Stimulated activated CD4-positive, alpha-beta T cell treated with anti-CD3 and anti-CD28 coated beads, Interleukin-15, amount 100 ng/mL, for 1 hour (primary cell): ENCODE measurements at places on chromosomes 3 and 15.
A peak's percentile ranks its signal among the peaks of the same experiment; 100 is the strongest.

- DNase-seq, result no peak
Measured at GRCh38 chr15:69410248-69410874, 3.8 kb upstream of the KIF23 start.

DNA sequence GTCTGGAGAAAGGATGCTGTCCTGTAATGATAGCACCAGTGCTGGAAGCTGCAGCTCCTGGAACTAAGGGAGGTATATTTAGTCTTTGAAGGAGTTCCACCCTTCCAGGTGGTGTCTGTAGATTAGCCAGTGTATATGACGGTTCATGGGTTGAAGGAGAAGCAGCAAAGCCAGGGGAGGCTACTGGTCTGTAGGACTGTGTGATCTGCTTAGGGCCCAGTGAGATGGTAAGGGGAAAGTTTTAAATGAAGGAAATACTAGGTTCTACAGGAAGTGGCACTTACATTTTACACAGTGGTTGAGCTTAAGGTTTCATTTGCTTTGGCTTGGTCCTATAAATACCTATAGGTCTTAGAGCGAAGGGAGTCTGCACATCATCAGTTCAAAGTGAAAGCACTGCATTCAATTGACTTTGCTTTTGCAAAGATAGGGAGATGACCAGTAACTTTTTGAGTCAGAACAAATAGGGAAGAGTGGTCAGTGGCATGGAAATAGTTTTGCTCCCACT, 5.6 kb downstream of the SLC25A38 start:
- DNase-seq, result no peak

- DNase-seq, result no peak
Measured at GRCh38 chr15:40932649-40933516, 3.7 kb downstream of the DLL4 start.

DNA sequence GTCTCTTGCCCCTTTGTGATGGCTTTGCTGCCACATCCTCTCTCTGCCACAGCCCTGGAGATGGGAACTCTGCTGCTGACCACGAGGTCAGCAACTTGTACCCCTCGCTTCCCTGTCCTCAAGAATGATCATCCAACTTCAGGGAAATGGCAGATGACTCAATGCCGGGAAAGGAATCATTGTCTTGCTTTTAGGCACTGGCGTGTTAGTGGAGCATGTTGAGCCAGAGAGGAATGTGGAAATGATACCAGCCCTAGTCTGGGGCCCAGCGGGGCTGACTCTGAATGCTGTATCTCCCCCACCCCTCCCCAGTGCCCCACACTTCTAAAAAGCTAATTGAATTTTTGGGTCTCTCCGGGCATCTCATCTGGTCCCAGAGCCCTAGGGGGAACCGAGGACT, 184.9 kb upstream of the BHLHE40 start:
- DNase-seq, result no peak

- no peak for DNase-seq
Measured at GRCh38 chr3:34405159-34405558, 606.7 kb downstream of the PDCD6IP start.

GRCh38 chr3:90062016-90062415, 954.6 kb downstream of the EPHA3 start:
- no peak for DNase-seq

DNA sequence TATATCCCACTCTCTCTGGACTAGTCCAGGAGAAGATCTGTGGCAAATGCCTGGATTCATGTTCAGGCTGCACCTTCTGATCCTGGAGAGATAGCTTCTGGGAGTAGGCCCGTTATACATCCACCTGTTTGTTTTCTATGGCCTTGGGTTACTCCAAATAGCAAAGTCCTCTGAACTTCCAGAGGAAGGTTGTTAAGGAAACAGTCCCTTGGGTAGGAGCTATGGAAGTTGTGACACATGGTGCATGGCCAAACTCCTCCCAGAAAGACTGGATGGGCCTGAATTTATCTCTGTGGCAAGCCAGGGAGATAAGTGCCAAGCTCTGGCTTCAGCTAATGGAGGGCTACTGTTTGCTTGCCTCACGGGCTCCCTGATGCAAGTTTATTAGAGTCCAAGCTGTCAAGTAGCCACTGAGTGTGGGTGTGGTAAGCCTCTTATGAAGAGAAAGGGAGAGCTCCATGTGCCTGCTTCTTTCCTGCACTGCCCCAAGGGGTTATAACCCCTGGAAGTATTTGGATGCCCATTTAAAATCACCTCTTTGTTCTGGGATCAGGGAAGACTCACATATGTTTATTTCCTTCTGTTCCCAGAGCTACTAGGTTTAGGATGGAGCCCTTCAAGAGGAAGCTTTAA, 328.7 kb upstream of the ATP11B start:
- no peak for DNase-seq

DNA sequence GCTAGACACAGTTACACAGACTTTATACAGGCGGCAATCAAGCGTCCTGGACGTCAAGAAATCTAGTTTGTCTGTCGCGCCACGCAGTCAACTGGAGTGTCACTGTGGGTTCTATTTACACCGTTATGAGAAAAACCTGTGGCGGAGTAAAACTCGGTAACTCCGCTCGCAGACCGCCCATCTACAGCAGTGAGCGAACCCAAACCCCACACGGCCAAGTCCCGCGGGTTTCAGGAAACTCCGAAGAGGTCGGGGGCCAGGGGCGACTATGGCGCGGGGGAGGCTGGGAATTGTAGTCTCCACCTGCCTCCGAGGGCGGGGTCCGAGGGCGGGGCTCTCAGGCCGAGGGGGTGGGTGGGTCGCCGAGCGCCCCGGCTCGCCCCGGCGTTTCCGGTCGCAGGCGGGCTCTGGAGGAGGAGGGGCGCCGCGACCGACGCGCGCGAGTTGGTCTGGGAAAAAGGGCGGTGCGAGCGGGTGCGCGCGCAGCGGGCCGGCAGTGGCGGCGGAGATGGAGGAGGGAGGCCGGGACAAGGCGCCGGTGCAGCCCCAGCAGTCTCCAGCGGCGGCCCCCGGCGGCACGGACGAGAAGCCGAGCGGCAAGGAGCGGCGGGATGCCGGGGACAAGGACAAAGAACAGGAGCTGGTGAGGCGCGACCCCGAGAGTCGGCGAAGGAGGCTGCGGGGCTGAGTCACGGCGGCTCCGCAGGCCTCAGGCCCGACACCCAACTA, at the start of gene PSMD2:
PSMD2 (plus strand) TSS at position 483 of the 729 bp plus-strand sequence; CDS start at position 509, 26 bp downstream.
- DNase-seq, result peak; percentile 97

DNA sequence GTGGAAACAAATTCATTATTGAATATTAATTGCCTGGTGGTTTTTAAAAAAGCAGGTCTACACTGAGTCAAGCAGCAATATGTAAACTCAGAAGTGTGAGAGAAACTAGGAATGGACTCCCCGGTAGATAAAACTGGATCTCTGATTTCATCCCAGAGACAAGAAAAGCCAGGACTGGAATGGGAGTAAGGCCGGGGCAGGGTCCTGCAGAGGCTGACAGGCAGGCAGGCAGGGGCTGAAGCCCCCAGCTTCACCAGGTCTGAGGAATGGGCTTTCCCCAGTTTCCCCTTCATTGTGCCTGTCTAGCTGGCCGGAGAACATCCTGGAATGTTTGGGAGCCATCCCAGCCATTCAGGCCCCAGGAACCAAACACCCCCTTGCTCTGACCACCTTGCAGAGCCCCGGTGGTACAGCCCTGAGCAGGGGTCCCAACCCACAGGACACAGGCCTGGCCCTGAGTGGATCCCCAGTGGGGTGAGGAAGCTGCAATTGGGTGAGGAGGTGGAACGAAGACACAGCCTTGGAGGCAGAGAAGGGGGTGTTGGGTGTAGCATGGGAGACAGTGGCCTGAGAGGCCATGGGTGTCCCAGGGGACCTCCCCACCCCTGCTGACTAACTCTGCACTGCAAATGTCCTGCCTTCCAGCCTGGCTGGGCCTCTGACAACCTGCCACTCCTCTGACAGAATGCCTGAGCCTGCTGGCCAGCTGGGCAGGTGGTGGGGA, 31.7 kb upstream of the XYLB start:
- DNase-seq, result no peak

- no peak for DNase-seq
Measured at GRCh38 chr15:74245342-74245931, 9.3 kb downstream of the CCDC33 start.

GRCh38 chr3:20041197-20041780, 1.0 kb downstream of the KAT2B start:
- peak; percentile 53 for DNase-seq

GRCh38 chr3:61650276-61650675, 88.9 kb downstream of the PTPRG start:
- DNase-seq, result no peak

GRCh38 chr15:71677766-71678165, 132.6 kb upstream of the NR2E3 start:
- DNase-seq, result no peak

DNA sequence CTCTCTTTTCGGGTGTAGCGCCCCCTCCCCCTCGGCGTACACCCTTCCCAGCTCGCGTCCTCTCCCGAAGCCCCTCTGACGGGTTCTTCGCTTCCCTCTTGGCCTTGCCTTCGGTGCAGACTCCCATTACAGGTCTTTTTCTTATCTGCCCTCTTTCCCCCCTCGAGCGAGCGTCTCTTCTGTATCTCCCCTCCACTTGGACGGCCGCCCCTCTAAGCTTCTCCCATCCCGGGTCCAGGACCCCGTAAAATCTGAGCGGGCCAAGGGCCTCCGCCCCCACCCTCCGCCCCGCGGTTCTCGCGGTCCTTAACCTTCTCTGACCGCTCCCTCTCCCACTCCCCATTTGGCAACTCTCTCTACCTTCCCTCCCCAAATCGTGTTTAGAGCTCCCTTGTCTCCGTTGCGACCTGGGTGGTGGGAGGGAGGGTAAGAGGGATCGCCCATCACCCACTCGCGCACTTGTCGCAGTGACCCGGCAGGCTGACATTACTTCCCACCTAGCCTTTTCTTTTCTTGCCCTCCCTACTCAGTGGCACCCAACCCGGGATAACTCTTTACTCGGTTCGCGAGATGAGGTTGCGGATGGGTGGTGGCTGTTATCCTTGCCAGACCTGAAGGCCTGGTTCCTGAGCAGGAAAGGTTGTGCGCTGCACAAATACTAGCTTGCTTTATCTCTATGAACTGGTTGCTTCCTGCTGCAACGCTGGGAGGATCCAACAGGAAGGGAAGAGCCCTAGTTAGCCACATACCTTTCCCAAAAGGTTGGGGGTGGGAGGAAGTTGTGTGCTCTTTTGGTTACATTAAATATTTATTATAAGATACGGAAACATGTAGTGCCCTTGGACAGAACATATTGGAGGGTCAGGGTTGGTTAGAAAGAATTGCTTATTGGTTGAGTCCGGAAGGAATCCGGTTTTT, 922 bp downstream of the RAB11A start:
- no peak for DNase-seq
